ENCODE measurements at places on chromosomes 13 and 19.

DNA sequence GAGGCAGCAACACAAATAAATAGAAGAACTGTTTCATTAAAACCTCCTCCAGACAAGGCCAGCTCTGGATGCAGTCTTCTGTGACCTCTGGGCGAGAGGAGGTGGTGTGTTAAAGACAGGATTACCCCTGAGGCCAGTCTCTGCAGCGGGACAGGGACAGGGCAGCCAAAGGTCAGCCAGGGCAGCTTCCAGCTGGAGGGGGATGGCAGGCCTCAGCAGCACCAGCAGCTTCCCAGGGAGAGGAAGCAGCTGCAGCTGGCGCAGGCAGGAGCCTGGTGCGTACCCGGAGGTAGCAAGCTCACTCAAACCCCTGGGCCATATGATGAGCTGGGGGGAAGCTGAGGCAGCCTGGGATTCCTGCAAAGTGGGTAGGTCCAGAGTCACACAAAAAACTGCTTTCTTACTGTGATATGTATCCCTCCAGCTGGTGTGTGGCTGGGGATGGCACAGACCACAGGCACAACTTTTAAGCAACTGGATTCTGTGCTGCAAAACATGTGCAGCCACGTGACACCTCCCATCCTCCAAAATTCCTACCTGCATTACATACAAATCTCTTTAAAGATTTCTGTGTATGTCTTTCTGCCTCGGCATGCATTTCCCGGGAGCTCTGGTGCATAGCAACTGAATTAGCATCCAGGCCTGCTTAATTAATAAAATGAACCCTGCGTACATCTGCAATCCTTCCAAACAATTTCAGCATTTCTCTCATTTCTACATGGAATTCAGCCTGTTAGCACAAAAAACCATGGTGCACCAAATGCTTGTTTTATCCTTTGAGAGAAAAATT lies 238.3 kb upstream of the MAB21L1 start:
- no peak for DNase-seq

GRCh38 chr13:86729206-86729605 lies 930.0 kb upstream of the SLITRK6 start:
- no peak for DNase-seq

GRCh38 chr13:110431425-110432294 lies 124.6 kb downstream of the COL4A2 start:
- DNase-seq: no peak

DNA sequence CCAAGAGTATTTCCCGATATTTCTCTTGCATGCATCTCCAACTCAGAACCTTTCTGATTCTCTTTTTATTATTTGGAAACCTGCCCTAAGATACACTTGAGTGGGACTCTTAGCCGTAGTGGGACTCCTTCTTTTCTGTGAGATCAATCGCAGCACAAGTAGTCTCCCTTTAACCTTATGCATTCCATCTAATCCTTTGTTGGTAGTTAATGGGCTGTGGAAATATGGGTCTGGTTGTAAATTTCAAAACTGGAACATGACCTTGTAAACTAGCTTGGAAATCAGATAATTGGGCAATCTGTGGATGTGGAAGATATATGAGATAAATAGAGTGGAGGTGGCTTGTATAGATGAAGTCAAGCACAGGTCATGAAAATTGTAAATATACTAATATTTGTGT lies 350.0 kb downstream of the NDFIP2 start:
- no peak for DNase-seq

DNA sequence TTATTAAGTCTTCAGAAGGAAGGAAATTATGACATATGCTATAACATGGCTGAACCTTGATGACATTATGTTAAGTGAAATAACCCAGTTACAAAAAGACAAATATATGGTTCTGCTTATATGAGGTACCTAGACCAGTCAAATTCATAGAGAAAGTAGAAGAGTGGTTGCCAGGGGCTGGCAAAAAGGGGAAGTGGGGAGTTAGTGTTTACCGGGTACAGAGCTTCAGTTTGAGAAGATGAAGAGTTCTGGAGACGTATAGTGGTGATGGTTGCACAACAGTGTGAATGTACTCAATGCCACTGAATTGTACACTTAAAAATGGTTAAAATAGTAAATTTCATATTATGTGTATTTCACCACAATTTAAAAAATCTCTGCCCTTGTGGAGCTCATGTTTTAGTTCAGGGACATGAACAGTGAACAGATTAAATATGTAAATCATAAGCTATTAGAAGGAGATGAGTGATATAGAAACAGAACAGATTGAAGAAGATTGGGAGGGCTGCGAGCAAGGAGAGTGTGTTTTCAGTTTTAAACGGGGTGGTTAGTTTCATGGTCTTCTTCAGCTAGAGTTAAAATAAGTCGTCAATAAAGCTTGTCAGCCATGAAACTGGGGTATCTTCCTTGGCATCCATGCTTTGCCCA lies 355.2 kb downstream of the KCNRG start:
- no peak for DNase-seq

DNA sequence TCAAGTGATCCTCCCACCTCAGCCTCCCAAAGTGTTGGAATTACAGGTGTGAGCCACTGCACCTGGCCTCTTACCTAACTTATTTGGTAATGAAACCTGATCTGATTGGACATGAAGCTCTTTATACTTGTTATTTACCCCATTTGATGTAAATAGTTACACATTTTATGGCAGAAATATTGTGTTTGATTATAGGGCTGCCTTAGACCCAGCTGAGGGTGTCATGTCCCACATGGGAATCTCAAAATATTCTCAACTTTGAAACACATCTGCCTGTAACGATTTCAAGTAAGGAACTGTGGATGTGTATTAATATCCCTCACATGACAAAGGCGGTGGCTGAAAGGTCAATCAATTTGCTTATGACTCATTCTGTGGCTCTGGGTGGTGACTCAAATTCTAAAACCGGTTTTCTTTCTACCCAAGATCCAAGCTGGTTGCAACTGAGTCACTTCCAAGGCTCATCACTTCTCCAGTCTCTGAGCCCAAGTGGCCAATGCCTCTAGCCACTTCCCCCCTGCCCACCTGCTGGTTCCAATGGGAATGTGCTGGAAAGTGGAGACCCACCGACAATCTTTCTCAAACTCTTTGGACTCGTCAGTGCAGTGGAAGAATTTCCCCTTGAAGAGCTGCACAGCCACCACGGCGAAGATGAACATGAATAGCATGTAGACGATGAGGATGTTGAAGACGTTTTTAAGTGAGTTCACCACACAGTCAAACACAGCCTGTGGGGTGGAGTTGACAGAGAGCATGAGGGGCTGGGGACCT lies 110.9 kb downstream of the IER2 start:
- DNase-seq: no peak

GRCh38 chr19:38351865-38352395 lies 16.3 kb downstream of the CATSPERG start:
- no peak for DNase-seq

- no peak for DNase-seq
Measured at GRCh38 chr13:59770451-59770850, 393.3 kb downstream of the DIAPH3 start.

GRCh38 chr19:40249781-40250180 lies 23.3 kb upstream of the CCNP start:
- no peak for DNase-seq

GRCh38 chr13:56888455-56888854 lies 252.3 kb upstream of the PRR20A start:
- DNase-seq: no peak

GRCh38 chr13:21948769-21949474 lies 278.0 kb downstream of the FGF9 start:
- DNase-seq: no peak

- no peak for DNase-seq
Measured at GRCh38 chr13:84865783-84866221, 933.4 kb downstream of the SLITRK6 start.

DNA sequence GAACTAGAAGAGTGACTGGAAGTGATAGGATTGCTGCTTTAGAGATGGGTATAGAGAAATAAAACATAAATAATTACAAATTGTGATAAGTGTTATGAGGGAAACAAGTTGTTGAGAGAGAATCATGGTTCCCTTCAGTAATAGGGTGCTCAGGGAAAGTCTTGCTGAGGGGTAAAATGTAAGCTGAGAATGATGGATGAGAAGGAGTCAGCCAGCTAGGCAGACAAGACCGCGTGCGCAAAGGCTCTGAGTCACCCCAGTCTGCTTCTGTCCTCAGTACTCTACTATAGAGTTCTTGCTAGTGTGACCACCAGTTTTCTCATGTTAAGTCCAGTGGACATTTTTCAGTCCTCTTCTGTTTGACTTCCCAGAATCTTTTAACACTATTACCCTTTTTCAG lies 39.5 kb downstream of the PCCA start:
- no peak for DNase-seq

DNA sequence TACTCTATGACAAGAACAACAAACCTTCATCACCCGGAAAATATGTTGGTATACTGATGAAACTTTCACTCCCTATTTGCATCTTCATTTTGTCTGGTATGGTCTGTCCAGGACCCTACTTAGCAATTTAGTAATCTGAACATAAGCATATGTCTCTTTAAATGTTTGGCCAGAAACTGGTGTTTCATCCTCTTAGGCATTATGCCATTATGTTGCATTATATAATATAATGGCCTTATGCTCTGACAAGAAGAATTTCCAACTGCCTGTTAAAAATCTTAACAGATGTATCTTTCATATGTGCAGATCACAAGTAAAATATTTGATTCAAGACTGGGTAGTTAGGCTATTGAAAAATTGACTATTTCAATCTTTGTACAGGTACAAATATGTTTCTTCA lies 610.6 kb upstream of the PRR20A start:
- no peak for DNase-seq

- no peak for DNase-seq
Measured at GRCh38 chr19:35216833-35217648, 11.5 kb downstream of the FAM187B start.

DNA sequence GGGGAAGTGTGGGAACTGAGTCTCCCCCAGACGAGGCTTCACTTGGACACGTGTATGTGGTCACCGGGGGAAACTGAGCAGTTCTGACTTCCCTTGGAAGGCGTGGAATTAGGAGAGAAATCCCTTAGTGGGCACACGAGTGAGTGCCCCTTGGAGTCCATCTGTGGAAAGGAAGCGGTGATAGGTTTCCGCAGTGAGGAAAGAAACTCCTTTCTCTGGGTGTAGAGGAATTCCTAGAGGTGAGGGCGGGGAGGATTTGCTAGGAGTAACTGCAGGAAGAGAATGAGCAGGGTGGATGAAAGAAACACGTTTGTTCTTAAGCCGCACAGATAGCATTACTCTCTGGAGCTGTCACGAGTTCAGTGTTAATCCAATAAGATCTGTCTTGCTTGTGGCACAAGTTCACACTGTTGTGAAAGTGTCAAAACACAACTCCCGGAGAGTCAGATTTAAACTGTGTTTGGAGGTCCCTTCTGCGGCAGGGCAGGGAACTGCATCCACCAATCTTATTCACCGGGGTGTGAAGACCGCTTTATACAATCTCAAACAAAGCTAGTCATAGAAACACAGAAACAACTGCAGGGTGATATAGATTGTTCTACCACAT lies 1.2 kb downstream of the KL start:
- no peak for DNase-seq

- DNase-seq: no peak
Measured at GRCh38 chr13:113090415-113090770, 15.2 kb upstream of the F7 start.

DNA sequence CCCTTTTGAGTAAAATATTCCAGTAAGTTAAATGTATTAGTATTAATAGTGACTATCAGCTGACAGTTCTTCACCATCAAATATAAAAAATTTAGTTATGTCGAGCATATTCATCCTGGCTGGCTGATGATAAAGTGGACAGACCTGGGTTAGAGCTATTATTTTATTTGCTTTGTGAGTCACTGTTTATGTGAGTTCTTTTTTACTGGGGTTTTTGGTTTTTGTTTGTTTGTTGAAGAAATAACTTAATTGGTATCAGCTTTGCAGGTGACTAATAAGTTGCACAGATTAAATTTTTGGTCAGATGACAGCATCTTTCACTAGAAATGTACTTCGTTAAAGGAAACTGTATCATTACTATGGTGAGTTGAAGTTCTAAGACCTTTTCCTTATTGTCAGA lies 224.7 kb downstream of the GGACT start:
- DNase-seq: no peak

DNA sequence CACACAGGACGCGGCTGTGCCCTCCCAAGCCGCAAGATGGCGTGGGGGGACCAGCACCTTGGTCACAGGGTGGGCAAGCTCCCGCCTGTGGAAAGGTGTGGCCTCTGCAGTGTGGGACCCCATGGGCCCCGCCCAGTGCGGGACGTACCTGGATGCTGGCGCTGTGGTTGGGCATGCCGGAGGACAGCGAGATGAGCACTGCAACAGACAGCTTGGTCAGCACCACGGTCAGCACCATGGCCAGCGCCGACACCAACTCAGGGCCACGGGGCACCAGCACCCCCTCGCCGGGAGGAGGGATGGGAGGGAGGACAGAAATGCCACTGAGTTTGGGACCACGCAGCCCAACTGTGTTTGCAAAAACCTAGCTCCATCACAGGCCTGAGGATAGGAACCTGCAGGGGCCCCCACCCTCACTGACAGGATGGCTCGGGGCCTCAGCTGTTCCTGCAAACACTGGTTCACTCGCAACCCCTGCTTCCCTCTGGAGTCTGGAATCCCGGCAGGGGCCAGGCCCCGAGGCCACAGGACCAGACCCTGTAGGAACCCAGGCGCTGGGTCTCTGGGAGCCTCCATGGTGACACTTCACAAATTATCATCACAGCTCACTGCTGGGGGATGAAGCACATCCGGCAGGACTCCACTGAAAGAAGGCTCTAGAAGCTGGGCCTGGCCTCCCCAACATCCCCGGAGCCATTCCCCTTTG lies 27.1 kb downstream of the IZUMO4 start:
- DNase-seq: no peak

- DNase-seq: no peak
Measured at GRCh38 chr19:50659318-50660087, 10.3 kb downstream of the C19orf81 start.

- DNase-seq: no peak
Measured at GRCh38 chr13:33510350-33510970, 224.9 kb upstream of the STARD13 start.

GRCh38 chr13:44652168-44652567 lies 76.0 kb upstream of the TSC22D1 start:
- DNase-seq: no peak

DNA sequence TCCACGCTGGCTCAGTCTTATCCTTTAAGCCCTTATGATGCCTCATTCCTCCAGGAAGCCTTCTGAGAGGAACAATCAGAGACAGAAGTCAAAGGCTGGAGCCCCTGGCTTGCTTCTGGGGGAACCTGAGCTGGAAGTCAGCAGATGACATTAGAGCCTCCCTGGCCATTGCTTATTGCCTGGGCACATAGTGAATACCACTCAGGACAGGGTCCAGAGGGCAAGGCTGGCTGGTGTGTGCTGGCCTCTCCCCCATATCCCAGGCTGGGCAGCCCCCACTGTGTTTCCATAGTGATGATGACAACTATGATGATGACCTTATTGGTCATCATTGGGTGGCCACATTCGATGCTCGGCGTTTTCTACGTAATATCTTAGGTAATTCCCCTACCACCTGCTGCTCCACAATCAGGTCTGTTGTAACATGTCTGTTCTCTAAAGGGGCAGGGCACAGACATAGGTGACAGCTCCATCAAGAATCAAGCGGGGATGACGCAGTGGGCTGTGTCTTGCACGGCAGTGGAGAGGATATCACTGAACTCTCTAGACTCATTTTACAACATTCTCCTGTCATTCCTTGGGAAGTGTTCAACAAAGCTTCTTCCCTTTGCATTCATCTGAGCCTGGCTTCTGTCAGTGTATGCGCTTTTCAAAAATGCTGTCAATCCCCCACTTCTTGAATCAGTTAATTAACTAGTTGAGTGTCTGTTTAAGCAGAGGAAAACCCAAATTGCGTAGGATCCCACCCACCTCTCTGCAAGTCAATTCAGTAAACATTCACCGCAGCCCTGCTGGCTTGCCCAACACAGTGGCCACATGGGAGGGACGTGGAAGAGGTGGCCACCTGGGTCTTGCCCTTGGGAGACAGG lies 89.4 kb upstream of the TSHZ3 start:
- DNase-seq: no peak

GRCh38 chr19:36025541-36025940 lies 7.1 kb downstream of the CLIP3 start:
- no peak for DNase-seq

Measured in stimulated activated CD8-positive, alpha-beta memory T cell treated with anti-CD3 and anti-CD28 coated beads, Interleukin-2, amount 100 ng/mL, for 1 hour (primary cell).